LoVo (cell line): ENCODE measurements at places on chromosomes 3 and 15.

- no peak for DNase-seq
Observed at GRCh38 chr3:111882799-111883198, 23.7 kb downstream of the PHLDB2 start.

- no peak for DNase-seq
Observed at GRCh38 chr3:13188181-13188779, 115.1 kb upstream of the IQSEC1 start.

- no peak for DNase-seq
Observed at GRCh38 chr3:186287711-186288110, 74.3 kb downstream of the DGKG start.

DNA sequence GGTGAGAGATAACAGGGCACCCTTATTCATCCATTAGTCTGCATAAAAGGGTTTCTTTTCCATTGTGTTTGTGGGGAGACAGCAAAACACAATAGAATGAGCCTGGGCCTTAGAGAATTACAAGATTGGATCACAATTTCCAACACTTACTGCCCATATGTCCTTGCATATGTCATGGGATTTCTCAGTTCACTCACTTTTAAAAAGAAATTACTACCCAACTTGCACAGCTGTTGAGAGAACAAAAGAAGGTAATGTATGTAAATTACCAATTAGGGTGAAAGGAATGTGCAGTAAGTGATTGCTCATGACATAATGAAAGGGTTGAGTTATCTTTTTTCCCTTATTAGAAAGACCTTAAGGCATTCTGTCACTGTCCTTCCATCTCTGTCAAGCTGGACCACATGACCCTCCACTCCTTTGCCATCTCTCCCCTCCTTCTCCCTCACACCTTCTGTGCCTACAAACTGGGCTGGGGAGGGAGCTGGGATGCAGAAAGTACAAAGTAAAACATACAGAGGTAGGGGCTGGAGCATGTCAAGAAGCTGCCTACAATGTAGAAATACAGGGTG lies 244.2 kb downstream of the ZMAT3 start:
- no peak for DNase-seq

DNA sequence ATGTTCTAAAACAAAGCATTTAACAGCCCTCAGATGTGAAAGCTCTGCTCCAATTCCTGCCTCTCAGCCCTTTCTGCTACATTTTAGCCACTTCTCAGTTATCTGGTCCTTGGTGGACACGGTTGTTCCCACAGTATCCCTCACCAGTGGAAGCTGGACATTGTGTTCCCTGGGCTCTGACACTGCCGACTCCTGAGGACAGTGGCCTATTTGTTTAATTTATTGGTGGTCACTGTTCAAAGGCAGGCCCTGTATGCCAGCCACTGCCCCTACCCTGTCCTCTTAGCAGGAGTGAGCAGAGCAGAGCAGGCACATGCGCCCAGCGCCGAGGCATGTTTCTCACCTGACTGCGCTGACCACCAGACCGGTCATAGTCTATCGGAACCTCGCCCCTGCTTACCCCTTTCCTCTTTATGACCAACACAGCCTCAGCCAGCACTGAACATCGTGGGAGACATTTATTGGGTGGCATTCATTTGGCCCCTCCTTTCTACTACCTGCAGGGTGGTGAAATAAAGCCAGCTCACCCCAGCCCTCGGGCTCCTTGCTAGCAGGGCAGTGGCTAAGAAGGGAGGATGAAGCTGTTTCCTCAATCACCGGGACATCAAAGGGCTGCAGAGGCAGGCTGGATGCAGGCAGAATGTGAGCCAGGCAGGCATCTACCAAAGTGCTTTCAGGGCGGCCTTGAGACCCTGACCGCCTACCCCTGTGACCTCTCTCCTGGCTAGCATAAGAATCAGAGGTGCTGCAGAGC lies 54.3 kb upstream of the HACD2 start:
- no peak for DNase-seq

DNA sequence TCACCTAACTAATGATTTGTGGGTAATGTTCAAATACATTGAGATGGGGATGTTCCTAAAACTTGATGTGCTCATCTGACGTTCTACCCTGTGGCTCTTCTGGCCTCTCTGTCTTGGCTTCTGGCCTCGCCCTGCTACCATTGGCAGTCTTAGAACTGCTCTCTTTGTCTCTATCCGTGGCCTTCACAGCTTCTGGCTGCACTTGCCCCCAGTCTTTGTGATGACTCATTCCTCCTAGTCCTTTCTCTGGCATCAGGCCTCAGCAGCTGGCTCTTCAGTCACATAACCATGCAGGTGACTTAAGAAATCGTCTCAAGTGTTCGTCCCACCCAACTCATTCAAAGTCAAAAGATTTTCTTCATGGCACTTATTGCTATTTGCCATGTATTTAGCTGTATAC lies 188.1 kb downstream of the BBX start:
- no peak for DNase-seq

DNA sequence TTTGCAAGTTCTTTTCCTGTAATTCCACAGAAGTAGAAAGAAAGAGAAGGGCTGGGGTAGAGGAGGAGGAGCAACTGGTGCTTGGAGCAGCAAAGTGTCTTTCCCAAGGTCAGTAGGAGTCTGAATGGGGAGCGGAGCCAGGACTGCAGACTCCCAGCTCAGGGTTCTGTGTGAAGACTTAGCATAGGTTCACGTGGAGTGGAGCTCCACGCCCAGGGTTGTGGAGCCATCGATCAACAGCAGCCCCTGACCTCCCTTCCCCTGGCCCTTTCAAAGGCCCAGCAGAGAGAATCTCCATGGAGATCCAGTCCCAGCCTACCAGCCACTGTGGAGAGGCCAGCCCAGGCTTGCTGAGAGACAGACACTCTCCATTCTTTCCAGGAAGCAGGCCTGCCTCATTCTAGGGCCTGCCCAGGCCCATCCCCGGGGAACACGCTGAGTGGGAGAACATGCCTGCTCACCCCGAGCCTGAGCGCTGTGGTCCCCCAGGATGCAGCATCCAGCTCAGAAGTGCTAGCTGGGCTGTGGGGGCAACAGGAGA lies 62.1 kb downstream of the CORO2B start:
- no peak for DNase-seq

- DNase-seq: no peak
Observed at GRCh38 chr3:190414297-190414696, 26.3 kb downstream of the CLDN16 start.

GRCh38 chr3:138942271-138942670 lies 4.7 kb downstream of the FOXL2 start:
- no peak for DNase-seq

DNA sequence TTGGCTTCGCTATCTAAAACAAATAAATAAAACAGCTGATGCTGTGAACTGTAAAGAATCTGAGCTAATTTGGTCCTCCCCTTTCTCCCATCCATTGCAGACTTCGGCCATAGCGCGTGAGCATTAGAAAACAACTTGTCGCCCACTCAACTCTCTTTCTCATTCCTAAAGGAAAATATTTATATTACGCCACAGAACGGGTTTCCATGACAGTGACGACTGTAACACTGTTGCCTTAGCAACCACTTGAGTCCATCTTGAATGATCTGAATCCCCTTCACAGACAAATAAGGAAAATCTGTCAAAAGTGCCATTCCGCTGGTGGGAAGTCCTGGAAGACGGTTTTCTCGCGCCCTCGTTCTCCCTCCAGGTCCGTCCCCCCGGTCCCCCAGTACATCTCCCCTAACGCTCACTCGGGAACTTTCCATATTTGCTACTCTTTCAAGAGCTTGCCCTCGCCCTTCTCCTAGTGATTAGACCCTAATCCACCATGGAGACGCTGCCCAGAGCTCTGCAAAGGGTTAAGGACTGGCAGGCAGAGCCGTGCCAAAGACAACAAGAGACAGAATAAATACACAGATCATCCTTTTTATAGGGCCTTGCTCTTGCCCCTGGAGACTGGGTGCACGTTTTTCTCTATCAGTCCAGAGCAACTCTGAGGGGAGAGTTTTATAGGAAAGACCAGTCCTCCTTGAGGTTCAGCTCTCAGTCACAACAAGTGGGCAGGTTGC lies 50.5 kb downstream of the CRYGS start:
- no peak for DNase-seq

DNA sequence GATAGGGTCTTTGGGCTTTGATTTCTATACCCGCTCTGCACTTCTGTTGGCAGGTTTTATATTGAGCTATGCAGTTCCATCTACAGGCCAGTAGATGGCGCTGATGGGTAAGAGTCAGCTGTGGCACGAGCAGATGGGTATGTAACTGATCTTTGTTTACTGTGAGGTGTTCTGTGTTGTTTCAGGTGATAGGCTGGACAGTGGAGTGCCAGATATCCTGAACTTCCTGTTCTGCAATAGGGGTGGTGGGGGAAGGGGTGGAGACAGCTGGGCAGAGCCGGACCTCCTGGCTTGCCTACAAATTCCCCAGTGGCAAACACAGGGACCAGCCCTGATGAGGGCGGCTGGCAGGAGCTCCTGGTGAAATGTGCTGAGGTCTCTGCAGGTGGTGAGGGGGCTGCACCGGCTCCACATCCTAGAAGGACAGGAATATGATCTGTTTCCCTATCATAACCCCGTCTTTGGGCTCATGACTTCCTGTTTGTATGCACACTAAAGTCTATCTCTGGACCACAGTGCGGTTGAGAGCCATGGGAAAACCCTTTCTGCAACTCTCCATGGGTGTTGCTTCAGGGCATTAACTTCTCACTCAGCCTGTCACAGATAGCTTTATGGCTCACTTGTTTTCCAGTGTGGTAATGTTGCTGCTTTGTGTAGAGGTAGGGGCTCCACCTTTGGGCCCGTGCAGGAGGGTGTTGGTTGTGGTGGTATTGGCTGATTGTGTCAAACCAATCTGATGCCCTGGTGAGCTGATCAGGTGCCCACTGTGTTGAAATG lies 13.4 kb upstream of the FAM98B start:
- peak; percentile 78 for DNase-seq

DNA sequence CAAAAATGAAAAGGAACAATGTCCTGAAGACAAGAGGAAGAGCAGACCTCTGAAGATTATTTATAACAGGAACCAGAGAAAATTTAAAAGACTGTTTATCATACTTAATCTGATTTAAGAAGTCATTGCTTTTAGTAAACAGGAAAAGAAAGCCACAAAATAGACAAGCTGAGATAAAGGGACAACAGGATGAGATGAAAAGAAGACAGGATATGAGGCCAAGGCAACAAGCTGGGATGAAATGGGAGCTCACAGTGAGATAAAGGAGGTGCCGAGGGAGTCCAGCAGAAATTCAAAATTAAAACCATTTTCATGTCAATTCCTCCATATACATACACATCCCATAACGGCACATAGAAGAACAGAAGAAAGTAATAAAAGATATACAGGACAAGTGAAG lies 277.0 kb downstream of the RBMS3 start:
- DNase-seq: no peak

GRCh38 chr15:60390231-60390630 lies 7.6 kb downstream of the ANXA2 start:
- DNase-seq: no peak
